ENCODE measurements at places on chromosomes 2 and 18.

GRCh38 chr2:157460384-157460837, 16.5 kb upstream of the CYTIP start:
- DNase-seq = no peak

GRCh38 chr2:241507430-241508239, 749 bp downstream of the STK25 start:
- peak; percentile 41 for DNase-seq

DNA sequence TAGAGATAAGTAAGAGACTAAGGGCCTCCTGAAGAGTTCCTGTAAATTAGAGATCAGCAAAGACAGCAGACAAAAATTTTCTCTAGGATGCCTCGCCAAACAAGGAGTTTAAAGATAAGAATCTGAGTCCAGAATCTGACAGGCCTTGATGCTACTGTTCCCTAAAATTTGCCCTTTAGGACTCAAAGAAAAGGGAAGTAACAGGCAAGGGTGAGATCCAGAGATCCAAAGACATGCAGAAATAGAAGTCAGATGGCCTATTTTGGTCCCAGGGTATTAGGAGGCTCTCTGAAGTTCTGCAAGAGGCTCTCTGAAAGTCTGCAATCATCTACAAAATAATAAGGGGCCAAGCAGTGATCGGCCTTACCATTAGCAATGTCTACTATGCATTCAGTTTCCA, 33.0 kb downstream of the GALNT5 start:
- no peak for DNase-seq

GRCh38 chr2:202311823-202312388, 46.3 kb downstream of the NOP58 start:
- no peak for DNase-seq

All from SW 1271 (cell line).